Endothelial cell (in vitro differentiated cells): ENCODE measurements at places on chromosomes 5 and 9.

DNA sequence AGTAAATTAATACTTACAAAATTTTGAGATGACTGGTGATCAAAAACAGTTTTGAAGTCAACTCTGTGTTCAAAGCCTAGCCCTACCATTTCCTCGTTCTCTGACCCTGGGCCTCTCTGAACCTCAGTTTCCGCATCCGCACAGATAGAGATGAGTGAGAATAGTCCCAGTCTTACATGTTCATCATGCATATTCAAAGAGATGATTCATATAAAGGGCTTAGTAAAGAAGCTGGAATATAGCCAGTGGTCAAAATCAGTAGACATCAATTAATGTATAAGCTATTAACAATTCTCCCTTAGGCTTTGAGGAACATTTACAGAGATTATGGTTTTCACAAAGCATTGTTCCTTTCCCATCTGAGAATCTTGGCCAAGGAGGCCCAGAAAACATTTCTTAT is 250.6 kb downstream of the SPOCK1 start:
- H3K27ac ChIP-seq = no peak overlapping the region
- H3K4me1 ChIP-seq = peaks cover 7% of the 10 kb centered on the region
- no peaks in the 10 kb centered on the region for H3K36me3 ChIP-seq
- no peak overlapping the region for H3K4me3 ChIP-seq
- no peaks in the 10 kb centered on the region for H3K27me3 ChIP-seq

DNA sequence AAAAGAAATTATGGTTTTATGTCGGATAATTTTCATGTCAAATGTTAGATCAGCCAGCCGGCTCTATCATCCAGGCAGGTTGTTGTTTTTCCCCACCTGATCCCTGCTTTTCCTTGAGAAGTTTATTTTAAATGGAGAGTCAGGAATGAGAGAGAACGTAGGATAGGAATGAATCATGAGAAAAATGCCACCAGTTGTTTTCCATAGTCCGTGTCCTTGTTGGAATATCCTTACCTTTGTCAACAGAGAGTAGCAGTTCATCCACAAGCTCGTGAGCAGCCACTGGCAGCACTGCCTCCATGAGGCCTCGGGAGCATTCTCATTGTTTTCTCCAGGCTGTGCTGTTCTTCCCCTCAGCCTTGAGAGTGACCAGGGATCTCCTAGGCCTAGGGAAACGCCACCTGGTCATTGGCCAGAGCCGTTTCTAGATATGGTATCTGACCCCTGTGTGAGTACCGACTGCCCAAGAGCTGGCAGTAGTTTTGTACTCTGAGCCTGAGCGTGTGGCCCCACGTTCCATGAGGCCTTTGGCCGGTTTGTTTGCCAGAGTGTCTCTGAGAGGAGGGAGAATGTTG is 293.3 kb downstream of the FANCC start:
- peak; percentile 16 for DNase-seq
- no peak overlapping the region for H3K4me3 ChIP-seq
- peaks cover 10% of the 10 kb centered on the region for H3K4me1 ChIP-seq
- H3K27ac ChIP-seq = no peak overlapping the region

GRCh38 chr9:132267660-132268059 is 87.1 kb downstream of the SETX start:
- no peak overlapping the region for H3K27ac ChIP-seq
- H3K36me3 ChIP-seq = peaks cover 37% of the 10 kb centered on the region
- H3K27me3 ChIP-seq = peaks cover 4% of the 10 kb centered on the region
- peaks cover 18% of the 10 kb centered on the region for H3K4me1 ChIP-seq
- no peak for DNase-seq
- H3K4me3 ChIP-seq = no peak overlapping the region

DNA sequence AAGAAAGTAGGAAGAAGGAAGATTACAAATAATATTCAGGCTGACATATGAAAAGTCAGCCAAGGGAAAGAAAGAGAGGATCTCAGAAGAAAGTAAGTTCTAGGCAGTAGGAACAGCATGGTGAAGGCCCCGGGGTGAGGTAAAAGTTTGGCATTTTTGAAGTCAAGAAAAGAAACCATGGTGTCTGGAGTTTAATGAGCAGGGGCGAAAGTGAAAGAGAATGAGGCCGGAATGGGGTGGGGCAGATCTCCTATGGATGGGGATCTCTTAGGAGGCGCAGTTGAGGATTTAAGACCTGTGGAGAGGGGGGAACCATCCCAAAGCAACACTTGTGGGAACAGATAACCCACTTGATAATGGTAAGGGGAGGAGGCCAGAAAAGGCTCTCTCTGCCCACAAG is 42.3 kb upstream of the SMAD5 start:
- H3K36me3 ChIP-seq = no peaks in the 10 kb centered on the region
- no peak overlapping the region for H3K4me3 ChIP-seq
- H3K27me3 ChIP-seq = peaks cover 1% of the 10 kb centered on the region
- no peak for DNase-seq
- peaks cover 5% of the 10 kb centered on the region for H3K4me1 ChIP-seq
- H3K27ac ChIP-seq = no peak overlapping the region

GRCh38 chr5:91224456-91224855 is 158.7 kb downstream of the ARRDC3 start:
- no peaks in the 10 kb centered on the region for H3K36me3 ChIP-seq
- H3K27ac ChIP-seq = no peak overlapping the region
- H3K4me1 ChIP-seq = no peaks in the 10 kb centered on the region
- DNase-seq = no peak
- no peak overlapping the region for H3K4me3 ChIP-seq

DNA sequence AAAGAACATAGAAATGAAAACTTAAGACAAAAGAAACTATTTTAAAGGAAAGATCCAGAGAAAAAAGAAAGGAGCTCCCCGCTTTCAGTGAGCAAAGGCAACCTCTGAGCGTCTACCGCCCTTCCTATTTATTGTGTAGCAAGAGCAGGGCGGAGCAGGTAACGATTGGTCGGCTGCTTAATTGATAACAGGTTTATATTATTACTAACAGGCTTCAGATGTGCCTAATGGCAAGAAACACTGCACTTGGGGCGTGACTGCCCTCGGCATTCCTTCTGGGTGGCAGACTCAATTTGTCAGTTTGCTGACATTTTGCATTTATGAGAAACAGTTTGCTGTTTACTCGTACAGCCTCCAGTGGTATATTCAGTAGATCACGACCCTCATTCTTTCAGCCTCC is 482.7 kb upstream of the C9orf72 start:
- no peaks in the 10 kb centered on the region for H3K36me3 ChIP-seq
- H3K27ac ChIP-seq = no peak overlapping the region
- no peak for DNase-seq
- H3K27me3 ChIP-seq = no peaks in the 10 kb centered on the region

DNA sequence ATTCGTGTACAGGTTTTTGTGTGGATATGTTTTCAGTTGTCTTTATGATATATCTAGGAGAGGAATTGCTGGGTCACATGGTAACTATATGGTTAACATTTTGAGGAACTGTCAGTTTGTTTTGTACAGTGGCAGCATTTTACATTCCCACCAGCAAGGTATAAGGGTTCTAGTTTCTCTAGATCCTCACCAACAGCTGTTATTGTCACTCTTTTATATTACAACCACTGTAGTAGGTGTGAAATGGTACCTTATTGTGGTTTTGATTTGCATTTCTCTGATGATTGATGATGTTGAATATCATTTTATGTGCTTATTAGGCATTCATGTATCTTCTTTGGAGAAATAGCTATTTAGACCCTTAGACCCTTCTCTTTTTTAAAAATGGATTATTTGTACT is 82.9 kb downstream of the CCDC171 start:
- no peak overlapping the region for H3K27ac ChIP-seq
- peaks cover 8% of the 10 kb centered on the region for H3K4me1 ChIP-seq
- no peak overlapping the region for H3K4me3 ChIP-seq
- no peak for DNase-seq
- no peaks in the 10 kb centered on the region for H3K36me3 ChIP-seq

DNA sequence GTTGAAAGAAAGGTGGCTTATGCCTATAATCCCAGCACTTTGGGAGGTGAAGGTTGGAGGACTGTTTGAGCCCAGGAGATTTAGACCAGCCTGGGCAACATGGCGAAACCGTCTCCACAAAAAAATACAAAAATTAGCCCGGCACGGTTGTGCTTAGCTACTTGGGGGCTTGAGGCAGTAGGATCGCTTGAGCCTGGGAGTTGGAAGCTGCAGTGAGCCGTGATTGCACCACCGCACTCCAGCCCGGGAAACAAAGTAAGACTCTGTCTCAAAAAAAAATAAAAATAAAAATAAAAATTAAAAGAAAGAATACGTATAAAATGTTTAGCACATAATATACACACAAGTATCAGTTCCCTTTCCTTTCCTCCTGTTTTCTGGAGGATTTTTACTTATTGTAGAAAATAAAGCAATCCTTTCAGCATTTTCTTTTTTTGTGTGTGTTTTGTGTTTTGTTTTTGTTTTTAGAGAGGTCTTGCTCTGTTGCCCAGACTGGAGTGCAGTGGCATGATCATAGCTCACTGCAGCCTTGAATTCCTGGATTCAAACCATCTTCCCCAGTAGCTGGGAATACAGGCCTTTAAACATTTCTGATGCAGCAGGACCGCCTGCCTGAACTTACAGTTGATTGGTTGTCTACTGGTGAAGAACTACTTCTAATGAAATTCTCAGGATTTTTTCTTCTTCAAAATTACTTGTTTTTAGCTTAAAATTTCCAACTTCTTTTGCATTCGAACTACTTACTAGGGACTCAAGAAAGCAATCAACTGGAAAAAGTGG is 4.1 kb upstream of the GPR107 start:
- H3K27ac ChIP-seq = no peak overlapping the region
- no peak for DNase-seq
- peaks cover 25% of the 10 kb centered on the region for H3K4me1 ChIP-seq
- H3K36me3 ChIP-seq = peaks cover 4% of the 10 kb centered on the region

GRCh38 chr5:139543423-139543991 is 17.6 kb upstream of the UBE2D2 start:
- H3K27ac ChIP-seq = no peak overlapping the region
- H3K4me3 ChIP-seq = no peak overlapping the region
- no peaks in the 10 kb centered on the region for H3K36me3 ChIP-seq
- no peaks in the 10 kb centered on the region for H3K27me3 ChIP-seq
- H3K4me1 ChIP-seq = peaks cover 8% of the 10 kb centered on the region

GRCh38 chr5:5398071-5398470 is 24.4 kb upstream of the ICE1 start:
- no peaks in the 10 kb centered on the region for H3K36me3 ChIP-seq
- H3K27ac ChIP-seq = no peak overlapping the region
- no peak for DNase-seq
- no peak overlapping the region for H3K4me3 ChIP-seq
- H3K27me3 ChIP-seq = no peaks in the 10 kb centered on the region

GRCh38 chr5:173884402-173885053 is 3.6 kb upstream of the CPEB4 start:
- DNase-seq = no peak
- no peaks in the 10 kb centered on the region for H3K36me3 ChIP-seq
- H3K27me3 ChIP-seq = peaks cover 6% of the 10 kb centered on the region
- no peak overlapping the region for H3K27ac ChIP-seq
- peaks cover 7% of the 10 kb centered on the region for H3K4me1 ChIP-seq

DNA sequence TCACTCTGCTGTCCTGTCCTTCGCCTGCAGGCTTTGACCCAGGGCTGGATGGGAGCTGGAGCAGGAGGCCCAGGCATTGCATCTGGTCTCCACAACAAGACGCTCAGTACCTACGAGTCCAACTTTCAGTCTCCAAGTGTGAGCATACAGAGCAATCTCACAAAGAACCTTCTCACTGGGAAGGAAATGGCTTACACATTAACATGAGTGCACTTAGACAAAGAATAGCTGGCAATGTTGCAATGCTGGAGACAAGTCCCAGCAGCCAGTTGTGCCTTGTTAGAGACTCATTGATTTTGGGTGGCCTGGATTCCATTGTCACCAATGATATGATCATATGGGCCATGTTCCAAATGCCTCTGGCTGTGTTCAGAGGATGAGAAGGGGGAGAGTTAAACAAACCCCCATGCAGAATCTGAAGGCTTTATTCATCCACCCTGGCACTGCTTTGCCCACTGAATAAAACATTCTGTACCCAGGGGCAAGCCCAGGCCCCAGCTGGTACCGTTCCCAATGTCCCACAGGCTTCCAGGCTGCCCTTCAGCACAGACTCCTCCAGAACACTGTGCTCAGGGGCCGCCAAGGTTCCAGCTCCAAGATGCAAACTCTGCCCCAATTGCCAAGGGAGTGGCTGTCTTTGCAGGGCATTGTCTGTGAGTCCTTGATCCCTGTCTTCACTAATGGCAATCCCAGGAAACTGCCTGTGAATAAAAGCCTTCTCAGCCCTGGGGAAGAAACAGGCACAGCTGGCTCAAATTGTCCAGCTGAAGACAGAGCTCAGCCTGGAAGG is 185.5 kb downstream of the HSD17B3 start:
- DNase-seq = no peak
- H3K27me3 ChIP-seq = peaks cover 7% of the 10 kb centered on the region
- H3K4me3 ChIP-seq = no peak overlapping the region
- peaks cover 18% of the 10 kb centered on the region for H3K4me1 ChIP-seq
- H3K27ac ChIP-seq = no peak overlapping the region

DNA sequence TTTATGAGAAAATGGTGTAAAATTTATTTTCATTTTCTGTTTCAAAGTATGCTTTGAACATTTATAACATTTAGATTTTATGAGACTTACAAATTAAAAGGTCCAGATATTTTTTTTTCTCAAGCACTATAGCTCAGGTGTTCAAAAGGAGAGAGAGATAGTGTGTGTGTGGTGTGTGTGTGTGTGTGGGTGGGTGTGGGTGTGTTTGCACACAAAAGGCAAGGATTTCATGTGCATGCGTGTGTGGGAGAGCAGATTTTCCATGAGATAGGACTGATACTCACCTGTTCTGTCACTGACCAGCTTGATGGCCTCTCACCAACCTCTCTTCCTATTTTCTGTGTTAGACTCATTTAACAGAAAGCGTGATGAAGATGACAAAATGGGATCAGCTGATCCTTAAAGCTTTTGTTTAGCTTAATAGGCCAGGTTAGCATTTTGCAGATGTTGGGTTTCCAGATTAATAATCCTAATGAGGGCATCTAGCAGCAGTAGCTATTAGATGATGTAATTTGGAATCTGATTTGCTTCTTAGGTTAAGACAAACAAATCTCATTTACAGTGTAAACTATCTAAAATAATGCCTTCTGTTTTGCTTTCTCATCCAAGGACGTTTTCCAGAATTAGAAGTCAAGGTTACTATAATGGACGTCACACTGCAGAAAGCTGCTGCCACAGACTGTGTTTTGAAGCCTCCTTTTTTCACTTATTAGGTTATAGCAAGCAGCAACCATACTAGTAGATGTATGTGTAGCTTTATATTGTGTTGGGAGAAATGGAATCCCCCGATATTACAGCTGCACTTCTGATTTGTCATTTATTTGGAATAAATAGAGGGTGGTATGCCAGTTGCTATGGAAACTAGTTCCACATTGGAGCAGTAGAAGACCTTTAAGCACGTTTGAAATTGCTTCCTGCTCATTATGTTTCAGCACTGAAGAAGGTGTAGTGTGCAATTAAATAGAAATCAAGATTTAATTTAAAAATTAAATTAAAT is 355.6 kb downstream of the TAF11L14 start:
- no peaks in the 10 kb centered on the region for H3K27me3 ChIP-seq
- DNase-seq = no peak
- no peaks in the 10 kb centered on the region for H3K4me1 ChIP-seq
- no peak overlapping the region for H3K27ac ChIP-seq

- H3K27me3 ChIP-seq = no peaks in the 10 kb centered on the region
- no peaks in the 10 kb centered on the region for H3K36me3 ChIP-seq
- no peak overlapping the region for H3K27ac ChIP-seq
- DNase-seq = no peak
- H3K4me1 ChIP-seq = no peaks in the 10 kb centered on the region
- no peak overlapping the region for H3K4me3 ChIP-seq
Observed at GRCh38 chr9:75382126-75382525, 293.8 kb downstream of the OSTF1 start.

- no peaks in the 10 kb centered on the region for H3K27me3 ChIP-seq
- no peak overlapping the region for H3K27ac ChIP-seq
- H3K4me3 ChIP-seq = no peak overlapping the region
- H3K36me3 ChIP-seq = no peaks in the 10 kb centered on the region
Observed at GRCh38 chr5:26847041-26847736, 191.2 kb downstream of the CDH9 start.
